ENCODE measurements at places on chromosomes 5 and 9.

GRCh38 chr9:128022886-128023285 is 42.1 kb upstream of the EEIG1 start:
- DNase-seq, result no peak

DNA sequence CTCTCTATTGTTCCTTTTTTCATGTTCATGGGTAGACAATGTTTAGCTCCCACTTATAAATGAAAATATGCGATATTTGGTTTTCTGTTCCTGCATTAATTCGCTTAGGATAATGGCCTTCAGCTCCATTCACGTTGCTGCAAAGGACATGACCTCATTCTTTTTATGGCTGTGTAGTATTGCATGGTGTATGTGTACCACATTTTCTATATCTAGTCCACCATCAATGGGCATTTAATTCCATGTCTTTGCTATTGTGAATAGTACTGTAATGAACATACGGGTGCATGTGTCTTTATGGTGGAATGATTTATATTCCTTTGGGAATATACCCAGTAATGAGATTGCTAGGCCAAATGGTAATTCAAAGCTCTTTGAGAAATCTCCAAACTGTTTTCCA is 392.0 kb downstream of the EFNA5 start:
- no peak for DNase-seq

DNA sequence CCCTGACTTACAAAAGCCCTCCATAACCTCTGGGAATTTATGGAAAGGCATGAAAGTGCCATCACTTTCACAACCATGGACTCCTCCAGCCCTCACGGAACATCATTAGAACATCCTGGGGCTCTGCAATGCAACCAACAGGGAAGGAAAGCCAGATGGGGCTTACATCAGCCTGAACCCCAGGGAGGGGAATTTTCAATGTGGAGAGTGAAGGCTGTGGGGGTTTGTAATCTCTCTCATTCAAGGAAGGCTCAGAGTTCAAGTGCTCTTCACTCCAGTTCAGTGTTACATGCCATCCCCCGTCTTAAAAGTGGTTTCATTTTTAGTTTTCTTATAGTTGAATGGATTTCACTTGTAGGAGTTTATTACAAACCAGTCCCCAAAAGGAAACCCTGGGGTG is 5.7 kb downstream of the SPRY4 start:
- DNase-seq, result no peak

GRCh38 chr5:104199771-104200170 is 637.2 kb upstream of the NUDT12 start:
- no peak for DNase-seq

GRCh38 chr9:101029315-101030085 is 973 bp downstream of the PLPPR1 start:
- no peak for DNase-seq

GRCh38 chr5:69493396-69494133 is 975 bp downstream of the OCLN start:
- no peak for DNase-seq

DNA sequence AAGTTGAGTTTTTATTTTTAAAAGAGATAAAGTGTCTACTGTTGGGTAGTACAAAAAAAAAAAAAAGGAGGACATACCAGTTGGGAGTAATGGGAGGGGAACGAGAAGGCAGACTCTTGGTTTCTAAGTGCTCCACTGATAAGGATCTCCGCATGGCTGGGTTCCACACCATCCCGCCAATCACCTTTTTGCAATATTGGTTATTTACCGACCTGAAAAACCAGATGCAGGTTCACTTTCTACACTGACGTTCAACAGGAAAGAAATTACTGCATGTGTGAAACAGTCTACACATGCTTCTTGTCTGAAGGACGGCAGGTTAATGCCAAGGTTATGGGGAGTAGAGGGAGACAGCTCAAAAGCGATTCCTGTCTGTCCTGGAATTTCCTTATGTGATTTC is 75.5 kb downstream of the PTPN3 start:
- DNase-seq, result no peak

GRCh38 chr5:177362292-177362609 is 4.5 kb downstream of the RGS14 start:
- DNase-seq, result no peak

- DNase-seq, result no peak
These were observed 6.2 kb upstream of the ARHGEF28 start for GRCh38 chr5:73619606-73620333.

DNA sequence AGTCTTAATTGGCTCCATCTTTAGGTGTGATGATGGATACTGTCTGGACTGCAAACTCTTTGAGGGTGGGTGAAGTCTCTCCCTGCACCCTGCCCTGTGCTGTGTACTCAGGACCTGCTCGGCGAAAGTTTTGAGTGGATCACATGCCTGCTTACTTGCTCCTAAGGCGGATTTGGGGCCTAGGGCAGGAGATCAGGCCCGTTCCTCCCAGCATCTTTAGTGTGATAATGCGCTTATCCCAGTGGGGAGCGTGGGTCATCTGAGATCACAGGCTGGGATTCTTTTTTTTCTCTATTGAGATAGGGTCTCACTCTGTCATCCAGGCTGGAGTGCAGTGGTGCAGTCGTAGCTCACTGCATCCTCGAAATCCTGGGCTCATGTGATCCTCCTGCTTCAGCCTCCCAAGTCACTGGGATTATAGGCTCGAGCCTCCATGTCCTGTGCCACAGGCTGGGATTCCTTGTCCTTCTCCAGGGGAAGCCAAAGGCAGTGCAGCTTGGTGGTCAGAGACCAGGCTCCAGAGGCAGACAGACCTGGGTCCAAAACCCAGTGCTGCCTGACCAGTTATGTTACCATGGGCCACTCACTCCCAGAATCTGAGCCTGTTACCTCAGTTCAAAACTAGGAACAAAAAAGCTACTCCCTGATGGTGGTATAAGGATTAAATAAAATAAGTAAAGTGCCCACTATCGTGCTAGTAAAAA is 59.7 kb downstream of the ZNF618 start:
- no peak for DNase-seq

- no peak for DNase-seq
These were observed 219.3 kb downstream of the PBX3 start for GRCh38 chr9:125966466-125966865.

DNA sequence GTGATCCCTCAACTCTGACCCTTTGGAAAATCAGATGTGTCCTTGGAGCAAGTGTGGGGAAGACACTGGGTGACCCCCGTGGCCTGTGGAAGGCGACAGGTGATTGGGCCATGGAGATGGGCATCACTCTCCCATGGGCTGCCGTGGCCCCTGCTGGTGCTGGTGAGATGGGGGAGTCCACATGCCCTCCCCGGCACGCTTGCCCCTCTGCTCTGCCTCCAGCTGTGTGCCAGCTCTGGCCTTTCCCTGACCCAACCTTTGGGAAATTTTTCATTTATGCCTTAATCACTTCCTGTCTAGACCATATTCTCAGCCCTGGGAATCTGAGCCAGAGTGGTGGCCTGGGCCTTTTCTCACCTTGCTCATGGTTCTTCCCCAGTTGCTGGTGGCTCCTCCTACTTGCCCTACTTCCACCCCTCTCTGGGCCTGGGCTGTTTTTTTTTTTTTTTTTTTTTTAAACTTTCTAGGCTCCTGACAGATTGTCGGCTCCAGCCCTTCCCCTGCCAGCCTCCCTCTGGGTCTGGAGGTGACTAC is 56.6 kb downstream of the RGS3 start:
- no peak for DNase-seq

DNA sequence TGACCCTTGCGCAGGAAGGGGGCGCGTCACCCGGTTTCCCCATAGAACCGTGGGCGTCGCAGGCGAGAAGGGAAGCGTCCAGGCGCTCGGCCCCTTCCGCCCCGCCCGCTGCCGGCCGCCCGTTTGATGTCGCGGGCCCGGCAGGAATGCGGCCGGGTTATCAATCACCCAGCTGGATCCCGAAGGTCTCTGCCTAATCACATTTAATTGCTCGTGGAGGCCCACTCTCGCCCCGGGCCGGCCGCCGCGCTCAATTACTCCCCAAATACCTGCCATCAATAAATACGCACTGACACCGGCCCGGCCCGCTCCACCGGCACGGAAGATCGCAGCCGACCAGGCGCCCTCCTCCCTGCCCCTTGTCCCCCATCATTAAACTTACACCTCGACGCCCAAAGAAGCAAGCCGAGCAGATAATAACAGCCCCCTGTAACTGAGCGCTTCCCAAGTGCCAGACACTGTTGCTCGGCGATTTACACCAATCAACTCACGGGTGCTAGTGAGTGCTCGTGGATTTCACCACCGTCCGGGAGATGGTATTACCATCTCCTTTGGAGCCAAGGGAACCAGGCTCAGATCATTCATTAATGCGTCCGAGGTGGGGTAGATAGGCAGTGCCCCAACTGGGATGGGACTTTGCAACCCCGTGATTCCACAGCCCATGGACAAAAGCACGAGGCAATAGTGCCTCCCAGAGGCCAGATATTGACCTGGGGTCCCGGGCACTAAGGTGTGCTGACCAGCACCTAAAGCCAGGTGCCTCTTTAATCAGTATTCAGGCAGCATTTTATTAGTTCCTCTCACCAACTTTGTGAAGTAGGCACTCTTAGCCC is 11.3 kb downstream of the MSX2 start:
- no peak for DNase-seq

- no peak for DNase-seq
These were observed 499 bp downstream of the ALG2 start for GRCh38 chr9:99221266-99221620.

GRCh38 chr5:106408570-106408969 is 1262.2 kb downstream of the EFNA5 start:
- no peak for DNase-seq

DNA sequence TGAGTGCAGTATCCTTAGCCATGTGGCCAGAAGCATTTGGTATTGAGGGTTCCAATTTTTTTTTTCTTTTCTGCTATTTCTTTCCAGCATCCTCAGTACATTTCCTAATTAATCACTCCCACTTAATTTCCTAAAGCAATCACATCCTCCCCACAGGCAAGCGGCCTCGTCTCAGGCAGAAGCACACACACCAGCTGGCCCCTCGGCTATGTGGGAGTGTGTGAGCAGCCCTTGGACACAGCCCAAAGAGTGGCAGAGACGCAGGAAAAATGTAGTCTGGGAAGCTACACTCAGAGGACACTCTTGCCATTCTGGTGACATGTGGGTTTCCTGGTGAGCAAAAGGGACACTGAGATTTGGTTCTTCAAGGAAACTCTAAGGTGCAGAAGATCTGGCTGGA is 20.7 kb downstream of the SLIT3 start:
- no peak for DNase-seq

DNA sequence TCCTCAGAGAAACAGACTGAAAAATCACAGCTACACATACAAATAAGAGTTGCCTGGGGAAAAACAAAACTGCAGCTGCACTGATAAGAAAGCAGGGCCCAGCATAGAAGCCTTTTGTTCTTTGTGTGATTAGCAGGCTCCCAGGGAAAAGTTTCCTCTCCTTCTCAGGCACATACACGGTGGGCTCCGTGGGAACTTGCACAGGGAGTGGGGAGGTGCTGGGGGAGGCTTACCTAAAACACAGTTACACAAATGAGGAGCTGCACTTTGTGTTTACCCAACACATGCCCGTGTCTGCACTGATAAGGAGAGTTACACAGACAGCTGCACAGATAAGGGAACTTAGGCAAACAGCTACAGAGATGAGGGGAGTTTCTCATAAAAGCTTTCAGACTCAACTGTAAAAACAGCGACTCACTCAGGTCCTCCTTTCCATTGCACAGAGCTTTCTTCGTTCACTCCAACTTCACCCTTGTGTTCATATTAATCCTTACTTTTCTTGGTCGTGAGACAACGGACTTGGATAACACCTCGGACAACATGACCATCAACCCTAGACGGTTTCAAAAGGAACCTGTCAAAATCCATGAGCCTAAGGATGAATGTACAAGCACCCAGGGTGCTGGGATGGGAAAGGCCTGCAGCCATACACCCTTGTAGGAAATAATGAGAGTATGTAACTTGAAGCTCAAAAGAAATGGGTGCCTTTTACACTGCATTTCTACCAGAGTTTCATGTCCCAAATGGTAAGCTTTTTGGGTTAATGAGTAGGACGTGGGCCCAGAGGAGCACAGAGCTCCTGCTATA is 50.8 kb downstream of the SERINC5 start:
- DNase-seq, result no peak

DNA sequence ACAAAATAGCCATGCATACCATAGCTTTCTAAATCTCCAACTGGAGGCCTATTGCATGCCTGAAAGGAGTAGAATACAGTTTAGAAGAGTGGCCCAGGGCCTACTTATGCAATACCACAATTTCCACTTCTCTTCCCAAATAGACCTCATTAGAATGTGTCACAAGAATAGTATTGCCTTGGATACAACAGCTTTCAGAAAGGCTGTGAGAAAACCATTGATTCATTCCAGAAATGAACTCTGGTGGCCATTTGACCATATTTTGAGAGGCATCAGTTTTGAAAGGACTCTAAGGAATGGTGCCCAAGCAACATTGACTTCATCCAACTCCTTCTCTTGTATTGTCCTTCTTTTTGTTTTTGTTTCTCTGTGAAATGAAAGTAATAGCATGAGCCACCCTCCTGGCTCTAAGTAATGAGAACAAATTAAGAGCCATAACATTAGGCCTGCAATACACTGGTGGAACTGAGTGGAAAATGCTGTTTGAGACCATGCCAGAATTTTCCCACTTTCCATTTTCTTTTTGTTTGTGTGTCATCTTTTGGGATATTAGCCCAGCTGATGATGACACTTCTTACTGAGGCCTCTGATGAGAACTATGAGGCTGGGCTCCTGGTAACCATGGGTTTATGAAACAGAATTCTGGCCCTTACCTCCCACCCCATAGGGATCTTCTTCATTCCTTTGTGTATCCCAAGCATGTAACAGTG is 90.2 kb downstream of the TMEM174 start:
- no peak for DNase-seq

- no peak for DNase-seq
These were observed 9.2 kb upstream of the MXD3 start for GRCh38 chr5:177320879-177321278.
